EH (cell line): ENCODE measurements at places on chromosomes 7 and 10.
A peak's percentile ranks its signal among the peaks of the same experiment; 100 is the strongest.

GRCh38 chr7:1156782-1157535 is 3.0 kb downstream of the ZFAND2A start:
- DNase-seq = peak; percentile 64

- peak; percentile 21 for DNase-seq
Measured at GRCh38 chr7:120725376-120726039, 132.4 kb downstream of the TSPAN12 start.

- peak; percentile 26 for DNase-seq
Measured at GRCh38 chr10:31062856-31063255, 31.2 kb upstream of the ZNF438 start.

DNA sequence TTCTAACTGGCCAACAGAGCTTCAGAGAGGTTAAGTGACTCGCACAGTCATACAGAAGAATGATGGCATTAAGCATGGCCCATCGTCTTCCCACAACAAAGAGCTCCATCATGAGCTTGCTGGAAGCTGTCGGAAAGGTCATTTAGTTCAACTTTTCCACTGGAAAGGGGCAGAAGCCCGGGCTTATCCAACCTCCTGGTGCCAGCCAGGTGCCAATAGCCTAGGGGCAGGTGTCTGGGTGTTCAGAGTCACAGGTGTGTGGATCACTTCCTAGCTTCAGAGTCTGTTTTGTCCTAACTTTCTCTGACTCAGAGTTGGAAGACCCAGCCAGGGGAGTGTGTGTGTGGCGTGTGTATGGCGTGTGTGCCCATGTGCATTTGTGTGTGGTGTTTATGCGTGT is 1.3 kb upstream of the TRPV6 start:
- no peak for DNase-seq

GRCh38 chr10:71067098-71067740 is 145.2 kb upstream of the UNC5B start:
- no peak for DNase-seq
